Keratinocyte (primary cell): ENCODE measurements at places on chromosomes 4 and X. TPM values are rescaled to one million over a fixed set of nuclear protein-coding genes. Genes with fewer than 3 reads are reported as not detected.

Gene MAEA
- 89.7 to 106 TPM (median 106 TPM) in 3 replicates for polyA plus RNA-seq

GRCh38 chrX:125444659-125445058, 125.0 kb downstream of the TEX13C start:
- DNase-seq: no peak
- no peak overlapping the region for H3K27ac ChIP-seq
- H3K4me3 ChIP-seq: no peak overlapping the region
- H3K4me1 ChIP-seq: no peaks in the 10 kb centered on the region
- no peaks in the 10 kb centered on the region for H3K27me3 ChIP-seq

Gene CENPI
- polyA plus RNA-seq: 2.4 to 10.5 TPM (median 5.7 TPM) in 3 replicates

Gene CITED1
- 0.25 to 0.30 TPM in 2 of 3 replicates, not detected in the other for polyA plus RNA-seq

DNA sequence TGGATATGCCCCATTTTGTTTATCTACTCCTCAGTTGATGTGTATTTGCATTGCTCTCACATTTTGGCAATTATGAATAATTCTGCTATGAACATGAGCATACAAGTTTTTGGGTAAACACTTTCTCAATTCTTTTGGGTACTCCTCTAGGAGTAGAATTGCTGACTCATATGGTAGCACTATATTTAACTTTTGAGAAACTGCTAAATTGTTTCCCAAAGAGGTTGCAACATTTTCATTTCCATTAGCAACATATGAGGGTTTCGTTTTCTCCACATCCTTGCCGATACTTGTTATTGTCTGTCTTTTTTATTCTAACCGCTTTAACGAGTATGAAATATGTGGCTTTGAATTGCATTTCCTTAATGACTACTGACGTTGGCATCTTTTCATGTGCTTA, 185.4 kb downstream of the TSPAN5 start:
- DNase-seq: no peak
- no peak overlapping the region for H3K4me3 ChIP-seq
- H3K27me3 ChIP-seq: no peaks in the 10 kb centered on the region
- no peak overlapping the region for H3K27ac ChIP-seq

- H3K36me3 ChIP-seq: no peaks in the 10 kb centered on the region
- no peaks in the 10 kb centered on the region for H3K4me1 ChIP-seq
- H3K4me3 ChIP-seq: no peak overlapping the region
- H3K27me3 ChIP-seq: no peaks in the 10 kb centered on the region
- no peak overlapping the region for H3K27ac ChIP-seq
Measured at GRCh38 chr4:75370576-75370975, 143.6 kb downstream of the RCHY1 start.

Gene KIF4A
- polyA plus RNA-seq: 1.1 to 7.1 TPM (median 6.6 TPM) in 3 replicates

- no peaks in the 10 kb centered on the region for H3K36me3 ChIP-seq
- H3K27ac ChIP-seq: no peak overlapping the region
- no peak for DNase-seq
- no peaks in the 10 kb centered on the region for H3K27me3 ChIP-seq
Measured at GRCh38 chr4:91471280-91471679, 832.5 kb upstream of the GRID2 start.

Gene NALF2
- 2.5 to 3.0 TPM (median 2.9 TPM) in 3 replicates for polyA plus RNA-seq

Gene CTAG2
- polyA plus RNA-seq: not detected in 3 replicates

DNA sequence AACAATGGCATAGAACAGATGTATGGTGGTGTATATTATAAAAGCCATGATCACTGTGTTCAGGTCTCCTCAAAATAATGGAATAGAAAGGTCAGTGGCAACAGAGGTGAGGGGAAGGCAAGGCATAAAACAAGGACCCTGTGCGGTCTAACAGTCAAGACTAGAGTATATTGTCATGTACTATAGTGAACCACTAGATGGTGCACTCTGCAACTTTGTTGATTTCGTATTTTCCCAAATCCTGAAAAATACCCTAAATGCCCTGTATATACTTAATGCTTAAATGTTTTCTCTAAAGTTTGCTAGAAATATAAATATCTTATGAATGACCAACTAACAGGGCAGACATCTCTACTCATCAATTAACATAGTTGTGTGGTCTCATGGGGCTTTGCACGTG, 453.0 kb downstream of the PCDH11X start:
- H3K27ac ChIP-seq: no peak overlapping the region
- no peaks in the 10 kb centered on the region for H3K27me3 ChIP-seq

DNA sequence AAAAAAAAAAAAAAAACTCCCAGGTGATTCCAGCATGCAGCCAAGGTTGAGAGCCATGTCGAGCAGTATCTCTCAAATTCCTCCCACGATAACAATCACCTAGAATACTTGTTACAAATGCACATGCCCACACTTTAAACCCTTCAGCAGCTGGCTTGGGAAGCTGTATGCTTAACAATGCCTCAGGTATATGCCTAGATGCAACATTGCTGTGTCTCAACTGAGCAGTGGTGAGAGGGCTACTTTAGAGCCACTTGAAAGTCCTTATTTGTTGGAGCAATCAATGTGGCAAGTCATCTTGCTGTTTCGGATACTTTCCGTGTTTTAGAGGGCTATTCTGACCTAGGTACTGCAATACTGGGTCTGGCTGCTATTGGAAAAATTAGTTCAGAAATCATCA, 487.4 kb downstream of the INPP4B start:
- no peaks in the 10 kb centered on the region for H3K27me3 ChIP-seq
- H3K4me3 ChIP-seq: no peak overlapping the region
- no peak for DNase-seq
- H3K36me3 ChIP-seq: peaks cover 6% of the 10 kb centered on the region
- H3K4me1 ChIP-seq: peaks cover 19% of the 10 kb centered on the region
- H3K27ac ChIP-seq: no peak overlapping the region

DNA sequence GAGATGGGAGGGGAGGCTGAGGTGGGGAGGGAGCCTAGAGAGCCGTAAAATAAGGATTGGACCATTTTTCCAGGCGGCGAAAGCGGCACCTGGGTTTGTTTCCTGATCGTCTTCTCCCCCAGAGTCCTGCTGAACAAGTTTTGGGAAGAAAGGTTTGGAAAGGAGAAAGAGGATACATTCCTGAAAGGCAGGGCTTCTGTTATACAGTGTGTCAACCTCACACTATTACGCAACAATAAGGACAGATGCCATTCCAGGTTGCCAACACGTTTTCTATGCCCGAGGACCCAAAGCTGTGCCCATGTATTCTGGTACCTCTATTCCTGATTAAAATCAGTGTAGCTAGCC, 658 bp downstream of the SCOC start:
- H3K27ac ChIP-seq: peak overlapping the region; percentile 69
- no peaks in the 10 kb centered on the region for H3K27me3 ChIP-seq
- peak overlapping the region; percentile 92 for H3K4me3 ChIP-seq
- no peaks in the 10 kb centered on the region for H3K36me3 ChIP-seq

DNA sequence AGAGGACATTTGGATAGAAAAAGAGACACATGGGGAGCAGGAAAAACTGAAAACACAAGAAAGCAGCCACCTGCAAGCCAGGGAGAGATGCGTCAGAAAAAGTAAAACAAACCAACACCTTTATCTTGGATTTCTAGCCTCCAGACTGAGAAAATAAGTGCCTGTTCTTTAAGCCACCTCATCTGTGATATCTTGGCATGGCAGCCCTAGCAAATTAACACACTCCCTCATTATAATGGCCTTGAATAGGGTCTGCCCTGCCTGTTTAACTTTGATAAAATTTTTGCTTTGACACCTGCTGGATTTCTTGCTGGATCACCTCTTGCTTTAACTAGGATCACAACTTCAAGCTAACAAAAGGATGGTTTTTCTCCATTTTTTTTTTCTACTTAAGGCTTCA, 1892.0 kb upstream of the IGFBP7 start:
- no peaks in the 10 kb centered on the region for H3K27me3 ChIP-seq
- no peaks in the 10 kb centered on the region for H3K4me1 ChIP-seq
- H3K4me3 ChIP-seq: no peak overlapping the region
- no peaks in the 10 kb centered on the region for H3K36me3 ChIP-seq
- no peak for DNase-seq

DNA sequence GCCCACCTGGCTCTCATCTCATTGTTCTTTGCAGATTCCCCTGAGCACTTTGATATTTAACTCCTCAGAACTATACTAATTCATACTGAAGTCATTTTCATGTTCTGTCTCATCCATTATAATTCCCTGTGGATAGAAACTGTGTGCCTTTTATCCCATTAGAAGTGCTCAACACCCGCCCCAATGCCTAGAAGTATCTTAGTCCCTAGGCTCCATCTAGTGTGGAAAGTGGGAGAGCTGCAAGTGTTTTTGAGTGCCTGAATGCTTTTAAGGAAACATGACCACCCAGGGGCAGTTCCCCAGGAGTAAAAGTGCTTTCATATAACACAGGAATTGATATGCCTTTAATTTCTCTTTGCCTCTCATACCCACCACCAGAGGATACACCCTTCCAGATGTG, 117.0 kb downstream of the CHRDL1 start:
- H3K27ac ChIP-seq: no peak overlapping the region
- H3K4me1 ChIP-seq: no peaks in the 10 kb centered on the region

DNA sequence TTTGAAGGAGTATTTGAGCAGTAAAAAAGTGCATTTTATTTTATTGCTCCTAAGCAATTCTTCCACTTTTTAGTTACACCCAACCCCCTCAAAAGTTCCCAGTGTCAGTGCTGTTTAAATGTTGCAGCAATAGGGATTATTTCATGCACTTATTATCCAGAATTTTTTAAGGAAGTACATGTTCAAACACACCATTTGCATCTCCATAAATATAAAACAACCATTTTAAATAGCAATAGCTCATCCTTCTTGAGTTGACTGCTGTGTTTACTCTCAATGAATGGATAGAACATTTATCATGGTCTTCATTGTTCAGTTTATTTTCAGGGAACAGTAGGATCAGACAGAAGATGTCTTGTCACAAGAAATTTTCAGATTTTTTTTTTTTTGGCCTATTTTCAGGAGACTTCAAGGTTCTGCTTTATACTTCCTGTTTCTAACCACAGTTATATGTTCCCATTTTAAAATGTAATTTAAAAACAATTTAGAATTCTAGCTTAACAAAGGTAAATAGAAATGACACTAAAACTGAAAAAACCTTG, 171.9 kb downstream of the TMA16 start:
- no peak overlapping the region for H3K27ac ChIP-seq
- DNase-seq: no peak
- H3K4me1 ChIP-seq: no peaks in the 10 kb centered on the region
- no peaks in the 10 kb centered on the region for H3K27me3 ChIP-seq
- no peak overlapping the region for H3K4me3 ChIP-seq

Gene VSIG4
- not detected in 3 replicates for polyA plus RNA-seq

DNA sequence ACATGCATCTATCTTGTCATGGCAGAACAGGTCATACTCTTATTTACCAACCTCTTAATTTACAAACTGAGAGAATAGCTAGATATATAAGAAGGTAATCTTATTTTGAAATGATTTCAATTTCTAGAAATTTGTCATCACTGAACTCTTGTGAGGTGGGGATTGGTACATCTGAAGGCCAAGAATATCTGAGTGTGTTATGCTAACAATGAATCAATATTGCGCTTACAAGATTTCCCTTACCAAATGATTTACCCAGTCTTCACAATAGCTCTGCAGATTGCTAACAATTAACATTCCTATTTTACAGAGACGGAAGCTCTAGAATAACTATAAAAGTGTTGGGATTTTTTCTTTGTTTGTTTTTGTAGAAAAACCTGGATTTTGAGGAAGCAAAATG, 48.3 kb downstream of the RBPJ start:
- H3K27ac ChIP-seq: no peak overlapping the region
- no peak overlapping the region for H3K4me3 ChIP-seq
- H3K27me3 ChIP-seq: no peaks in the 10 kb centered on the region
- peaks cover 17% of the 10 kb centered on the region for H3K4me1 ChIP-seq
- no peaks in the 10 kb centered on the region for H3K36me3 ChIP-seq
- DNase-seq: no peak

DNA sequence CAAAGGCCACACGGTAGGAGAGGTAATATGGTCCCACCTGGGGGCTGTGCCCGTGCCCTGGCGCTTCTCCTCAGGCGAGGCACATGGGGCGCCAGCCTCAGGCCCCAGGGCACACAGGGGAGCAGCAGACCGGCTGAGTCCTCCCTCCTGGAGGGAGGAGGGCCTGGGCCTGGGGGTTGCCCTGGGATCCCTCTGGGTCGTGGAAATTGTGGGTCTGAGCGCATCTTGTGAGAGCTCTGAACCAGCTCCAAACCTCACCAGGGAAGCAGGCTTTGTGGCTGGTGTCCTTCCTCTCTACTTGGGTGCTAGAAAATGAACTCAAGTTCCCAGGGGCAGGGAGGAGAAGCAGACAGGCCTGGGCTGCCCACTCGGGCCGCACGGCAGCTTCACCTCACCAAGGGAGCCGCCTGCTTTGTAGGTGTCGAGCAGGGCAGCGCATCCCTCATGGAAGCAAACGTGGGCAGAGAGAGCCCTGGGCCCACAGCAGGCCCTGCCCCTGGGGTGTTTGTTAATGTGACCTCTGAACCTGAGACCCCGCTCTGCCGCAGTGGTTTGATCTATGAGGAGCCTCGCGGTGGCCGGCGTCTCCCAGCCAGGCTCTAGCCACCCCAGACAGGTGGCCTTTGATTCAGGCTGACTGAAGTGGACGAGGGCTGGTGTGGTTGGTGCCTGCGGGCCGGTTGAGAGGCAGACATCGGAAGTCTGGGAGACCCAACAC, 10.8 kb downstream of the HTRA3 start:
- no peak overlapping the region for H3K4me3 ChIP-seq
- no peak overlapping the region for H3K27ac ChIP-seq
- no peak for DNase-seq
- peaks cover 18% of the 10 kb centered on the region for H3K27me3 ChIP-seq
- H3K36me3 ChIP-seq: no peaks in the 10 kb centered on the region

Gene GAGE12J
- not detected in 3 replicates for polyA plus RNA-seq

- DNase-seq: no peak
- no peak overlapping the region for H3K4me3 ChIP-seq
- no peaks in the 10 kb centered on the region for H3K36me3 ChIP-seq
- H3K4me1 ChIP-seq: peaks cover 4% of the 10 kb centered on the region
- no peak overlapping the region for H3K27ac ChIP-seq
Measured at GRCh38 chrX:151753313-151754046, 18.9 kb downstream of the CNGA2 start.

Gene NDNF
- not detected in 3 replicates for polyA plus RNA-seq

- no peak for DNase-seq
- H3K4me3 ChIP-seq: no peak overlapping the region
- H3K27me3 ChIP-seq: no peaks in the 10 kb centered on the region
- no peaks in the 10 kb centered on the region for H3K36me3 ChIP-seq
- no peak overlapping the region for H3K27ac ChIP-seq
- no peaks in the 10 kb centered on the region for H3K4me1 ChIP-seq
Measured at GRCh38 chrX:143934542-143934941, 50.7 kb downstream of the UBE2NL start.

Gene EXOC1L
- not detected in 3 replicates for polyA plus RNA-seq

- H3K27me3 ChIP-seq: no peaks in the 10 kb centered on the region
- no peak overlapping the region for H3K27ac ChIP-seq
- H3K4me1 ChIP-seq: no peaks in the 10 kb centered on the region
- H3K4me3 ChIP-seq: no peak overlapping the region
- DNase-seq: no peak
Measured at GRCh38 chr4:86280246-86280645, 79.6 kb downstream of the MAPK10 start.

Gene ETDA
- polyA plus RNA-seq: not detected in 3 replicates

- H3K4me1 ChIP-seq: peaks cover 61% of the 10 kb centered on the region
- peak; percentile 89 for DNase-seq
- H3K27me3 ChIP-seq: no peaks in the 10 kb centered on the region
- H3K36me3 ChIP-seq: no peaks in the 10 kb centered on the region
- H3K4me3 ChIP-seq: no peak overlapping the region
Measured at GRCh38 chrX:10634392-10635161, 14.2 kb upstream of the MID1 start.
